ENCODE measurements at places on chromosomes 11 and 22.

DNA sequence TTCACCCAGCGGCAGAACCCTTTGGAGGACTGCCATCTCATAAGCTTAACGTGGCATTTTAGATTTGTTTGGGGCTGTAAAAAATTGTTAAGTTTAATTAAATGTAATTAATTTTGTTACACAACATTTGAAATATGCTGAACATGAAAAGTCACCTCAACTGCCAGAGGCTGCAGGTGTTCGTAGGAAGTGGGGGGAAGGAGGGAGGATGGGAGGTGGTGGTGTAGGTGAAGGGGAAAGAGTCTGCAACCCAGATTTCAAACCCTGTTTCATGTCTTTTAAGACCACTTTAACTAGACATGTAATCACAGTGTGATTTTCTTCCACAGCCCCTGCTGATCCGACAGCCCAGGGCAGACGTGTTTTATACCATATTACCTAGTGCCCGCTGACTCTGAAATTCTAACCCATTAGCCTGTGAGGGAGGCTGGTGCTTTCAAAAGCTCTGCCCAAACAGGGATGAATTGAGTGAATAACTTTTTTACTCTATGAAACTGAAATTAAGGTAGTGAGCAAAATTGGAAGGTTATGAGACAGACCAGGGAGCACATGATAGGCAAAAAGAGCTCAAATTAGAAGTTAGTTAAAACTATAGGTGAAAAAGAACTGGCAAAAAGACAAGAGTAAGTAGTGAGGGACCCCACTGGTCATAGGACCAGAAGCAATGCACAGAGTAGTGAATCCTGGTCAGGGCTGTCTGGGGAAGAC lies 279.8 kb downstream of the DDX10 start:
- DNase-seq = no peak

- DNase-seq = no peak
These were observed 79.7 kb downstream of the LARGE2 start for GRCh38 chr11:46002189-46002588.

- no peak for DNase-seq
These were observed 187.5 kb upstream of the ZBED5 start for GRCh38 chr11:11045156-11045930.

DNA sequence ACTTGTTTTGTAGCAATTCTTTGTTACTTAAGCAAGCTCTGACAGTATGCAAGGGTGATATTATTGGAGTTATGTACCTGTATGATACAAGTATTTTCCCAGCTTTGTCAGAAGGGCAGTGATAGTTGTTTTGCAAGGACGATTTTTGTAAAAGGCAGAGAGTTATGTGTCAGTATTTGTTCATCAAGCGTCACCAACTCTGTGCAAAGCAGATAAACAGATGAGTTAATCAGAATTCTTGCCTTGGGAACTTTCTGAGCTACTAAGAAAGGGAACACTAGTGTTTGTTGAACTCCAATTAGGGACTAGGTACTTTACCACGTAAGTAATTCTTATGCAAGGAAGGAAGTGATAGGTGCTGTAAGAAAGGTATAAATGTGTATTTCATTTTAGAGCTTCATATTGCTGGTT lies 1.4 kb downstream of the USP47 start:
- no peak for DNase-seq

GRCh38 chr22:21943571-21944448 lies 8.8 kb downstream of the PPM1F start:
- no peak for DNase-seq

GRCh38 chr11:7160814-7161489 lies 72.2 kb downstream of the RBMXL2 start:
- DNase-seq = no peak

DNA sequence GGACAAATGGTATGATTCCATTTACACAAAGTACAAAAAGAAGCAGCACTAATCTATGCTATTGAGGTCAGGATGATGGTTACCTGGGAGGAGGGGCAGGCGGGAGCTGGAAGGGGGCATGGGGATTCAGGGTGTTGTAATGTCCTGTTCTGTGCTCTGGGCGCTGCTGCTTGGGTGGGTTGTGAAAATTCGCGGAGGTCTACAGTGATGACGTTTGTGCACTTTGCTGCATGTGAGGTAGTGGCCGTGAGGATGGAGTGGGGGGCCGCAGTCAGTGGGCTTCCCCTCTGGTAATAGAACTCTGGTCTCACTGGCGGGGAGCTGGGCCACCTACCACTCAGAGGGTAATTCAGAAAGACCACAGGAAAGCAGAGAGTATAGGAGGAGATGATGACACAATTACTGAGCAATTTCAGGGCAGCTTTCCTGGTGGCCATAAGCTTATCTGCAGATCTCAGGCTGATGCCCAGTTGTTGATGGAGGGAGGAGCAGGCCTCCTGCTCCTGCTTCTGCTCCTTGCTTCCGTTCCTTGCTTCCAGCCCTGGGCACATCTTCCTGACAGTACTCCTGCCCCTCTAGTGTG lies 121.5 kb downstream of the CEP164 start:
- DNase-seq = no peak

DNA sequence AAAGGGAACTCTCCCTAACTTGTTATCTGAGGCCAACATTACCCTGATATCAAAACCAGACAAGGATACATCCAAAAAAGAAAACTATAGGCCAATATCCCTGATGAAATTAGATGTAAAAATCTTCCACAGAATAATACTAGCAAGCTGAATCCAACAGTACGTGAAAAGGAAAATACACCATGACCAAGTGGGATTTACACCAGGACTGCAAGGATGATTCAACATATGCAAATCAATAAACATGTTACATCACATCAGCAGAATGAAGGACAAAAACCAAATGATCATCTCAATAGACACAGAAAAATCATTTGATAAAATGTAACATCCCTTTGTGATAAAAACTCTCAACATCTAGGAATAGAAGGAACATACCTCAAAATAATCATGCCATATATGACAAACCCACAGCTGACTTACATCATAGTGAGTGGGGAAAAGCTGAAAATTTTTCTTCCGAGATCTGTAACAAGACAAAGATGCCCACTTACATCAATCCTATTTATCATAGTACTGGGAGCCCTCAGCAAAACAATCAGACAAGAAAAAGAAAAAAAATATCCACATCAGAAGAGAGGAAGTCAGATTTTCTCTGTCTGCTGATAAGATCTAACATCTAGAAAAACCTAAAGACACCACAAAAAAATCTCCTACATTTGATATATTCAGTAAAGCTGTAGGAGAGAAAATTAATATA lies 703.3 kb upstream of the ANO5 start:
- DNase-seq = no peak

- no peak for DNase-seq
These were observed 2.2 kb upstream of the GSTT4 start for GRCh38 chr22:24007253-24008021.

- no peak for DNase-seq
These were observed 7.2 kb downstream of the LYVE1 start for GRCh38 chr11:10561043-10561818.

GRCh38 chr22:36374603-36375024 lies 13.2 kb downstream of the MYH9 start:
- DNase-seq = peak; percentile 67

DNA sequence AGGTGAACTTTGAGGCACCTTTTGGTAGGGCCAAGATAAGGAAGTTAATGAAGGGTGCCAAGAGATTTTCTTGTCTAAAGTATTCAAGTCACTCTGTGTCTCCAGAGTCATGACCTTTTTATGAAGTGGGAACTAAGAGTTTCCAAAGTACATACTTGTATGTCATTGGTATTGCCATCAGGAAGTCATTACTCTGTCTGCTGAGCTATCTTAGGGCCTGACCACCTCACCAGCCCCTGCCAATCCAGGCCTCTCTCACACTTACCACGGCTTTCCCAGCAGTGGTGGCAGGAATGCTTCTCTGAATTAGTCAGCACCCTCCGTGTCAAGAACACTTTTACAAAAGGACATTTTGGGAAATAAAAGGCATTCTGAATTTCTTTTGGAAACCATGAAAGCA lies 192.8 kb upstream of the MTNR1B start:
- DNase-seq = no peak

GRCh38 chr11:57424792-57425564 lies 1.9 kb downstream of the SLC43A3 start:
- peak; percentile 89 for DNase-seq

- no peak for DNase-seq
These were observed 8.0 kb upstream of the FADD start for GRCh38 chr11:70194792-70195791.

DNA sequence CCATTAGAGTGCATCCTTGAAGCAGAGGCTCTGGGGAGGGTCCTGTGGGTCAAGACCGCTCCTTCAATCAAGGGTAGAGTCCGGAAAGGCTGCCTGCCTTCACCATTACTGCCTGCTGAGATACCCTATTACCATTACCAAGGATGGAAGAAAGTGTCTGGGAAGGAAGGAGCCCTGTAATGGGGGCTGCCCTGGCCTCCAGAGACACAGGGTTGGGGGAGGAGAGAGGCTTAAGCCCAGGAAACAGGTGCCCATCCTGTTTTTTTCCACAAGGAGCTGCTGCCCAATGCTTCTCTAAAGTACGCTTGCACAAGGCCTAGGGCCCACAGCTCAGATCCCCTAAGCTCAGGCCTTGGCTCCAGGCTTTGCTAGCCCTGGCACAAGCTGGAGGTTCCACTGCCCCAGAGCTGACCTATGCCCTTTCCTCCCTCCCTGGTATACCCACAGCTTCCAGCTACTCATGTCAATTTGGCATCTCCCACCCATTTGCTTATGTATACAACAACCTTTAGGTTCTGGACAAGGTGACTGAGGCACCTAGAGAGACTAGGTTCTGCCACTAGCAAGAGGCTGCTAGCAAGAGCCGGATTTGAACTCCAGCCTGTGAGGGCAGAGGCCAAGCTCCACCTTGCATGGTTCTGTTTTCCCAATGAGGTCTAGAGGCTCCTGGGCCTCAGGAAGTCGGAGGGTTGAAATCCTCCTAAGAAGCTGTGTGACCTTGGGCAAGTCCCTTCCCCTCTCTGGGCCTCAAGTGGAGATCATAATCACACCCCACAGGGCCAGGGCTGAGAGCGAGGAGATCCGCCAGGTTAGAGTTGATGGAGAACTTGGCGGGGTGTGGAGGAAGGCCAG lies 1.5 kb upstream of the PLCB3 start:
- no peak for DNase-seq

Data from stimulated activated CD4-positive, alpha-beta T cell treated with anti-CD3 and anti-CD28 coated beads, Interleukin-15, amount 100 ng/mL, for 48 hours (primary cell).